ENCODE measurements at places on chromosomes 6 and 20. TPM values are rescaled to one million over a fixed set of nuclear protein-coding genes. Genes with fewer than 3 reads are reported as not detected.

The PDYN gene
- total RNA-seq = not detected

The BPIFB1 gene
- total RNA-seq = not detected

The RAET1L gene
- total RNA-seq = not detected

The PLTP gene
- total RNA-seq = 10.2 TPM

The PLCB1 gene
- total RNA-seq = 25.4 TPM

The TTLL9 gene
- not detected for total RNA-seq

The NMBR gene
- total RNA-seq = not detected

The OR2J3 gene
- total RNA-seq = not detected

The SULF2 gene
- 1.1 TPM for total RNA-seq

GRCh38 chr6:33984466-33985312, 161.2 kb downstream of the GRM4 start:
- H3K4me1 ChIP-seq = no peaks in the 10 kb centered on the region
- H3K36me3 ChIP-seq = no peaks in the 10 kb centered on the region
- no peak overlapping the region for H3K4me3 ChIP-seq
- H3K27ac ChIP-seq = no peak overlapping the region

- peaks cover 10% of the 10 kb centered on the region for H3K36me3 ChIP-seq
- H3K27ac ChIP-seq = no peak overlapping the region
- no peak for DNase-seq
- no peak overlapping the region for H3K4me3 ChIP-seq
- H3K27me3 ChIP-seq = no peaks in the 10 kb centered on the region
Measured at GRCh38 chr6:162109480-162110050, 618.0 kb downstream of the PRKN start.

GRCh38 chr6:102841060-102841459, 1447.6 kb downstream of the GRIK2 start:
- no peak overlapping the region for H3K4me3 ChIP-seq
- no peak overlapping the region for H3K27ac ChIP-seq
- H3K27me3 ChIP-seq = no peaks in the 10 kb centered on the region
- H3K4me1 ChIP-seq = no peaks in the 10 kb centered on the region
- no peak for DNase-seq

GRCh38 chr6:52617087-52617486, 40.2 kb upstream of the TRAM2 start:
- H3K36me3 ChIP-seq = no peaks in the 10 kb centered on the region
- DNase-seq = no peak
- no peaks in the 10 kb centered on the region for H3K27me3 ChIP-seq
- H3K4me1 ChIP-seq = peaks cover 63% of the 10 kb centered on the region
- no peak overlapping the region for H3K4me3 ChIP-seq

DNA sequence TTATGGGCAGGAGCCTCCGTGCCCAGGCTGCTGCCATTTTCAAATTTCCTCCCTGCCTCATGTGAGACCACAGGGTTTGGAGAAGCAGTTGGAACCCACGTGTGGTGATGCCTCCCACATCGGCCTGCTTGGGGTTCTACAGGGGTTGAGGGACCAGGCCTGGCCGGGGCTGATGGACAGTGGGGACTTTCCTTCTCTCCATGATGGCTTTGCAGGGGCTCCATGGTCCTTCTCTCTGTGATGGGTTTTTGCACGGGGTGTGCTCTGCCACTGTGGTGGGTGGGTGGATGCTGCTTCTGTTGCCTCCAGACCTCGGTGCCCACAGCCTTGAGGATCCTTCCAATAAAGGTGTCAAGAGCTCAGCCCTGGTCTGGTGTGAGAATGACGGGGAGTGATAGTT, 54.4 kb downstream of the ADNP start:
- no peak overlapping the region for H3K27ac ChIP-seq
- DNase-seq = no peak
- no peaks in the 10 kb centered on the region for H3K4me1 ChIP-seq
- H3K27me3 ChIP-seq = no peaks in the 10 kb centered on the region

- peak overlapping the region; percentile 99 for H3K4me3 ChIP-seq
- peaks cover 16% of the 10 kb centered on the region for H3K4me1 ChIP-seq
- H3K27ac ChIP-seq = peak overlapping the region; percentile 92
- peaks cover 12% of the 10 kb centered on the region for H3K27me3 ChIP-seq
Measured at GRCh38 chr20:63657260-63657936, 714 bp upstream of the RTEL1 start.

GRCh38 chr6:123808556-123808955, 4.9 kb downstream of the NKAIN2 start:
- H3K27me3 ChIP-seq = peaks cover 9% of the 10 kb centered on the region
- H3K36me3 ChIP-seq = no peaks in the 10 kb centered on the region
- H3K27ac ChIP-seq = no peak overlapping the region
- no peak overlapping the region for H3K4me3 ChIP-seq

- no peak for DNase-seq
- H3K4me3 ChIP-seq = no peak overlapping the region
- peaks cover 57% of the 10 kb centered on the region for H3K27me3 ChIP-seq
- no peaks in the 10 kb centered on the region for H3K4me1 ChIP-seq
- H3K36me3 ChIP-seq = no peaks in the 10 kb centered on the region
- no peak overlapping the region for H3K27ac ChIP-seq
Measured at GRCh38 chr20:46312075-46312944, 4.0 kb upstream of the CDH22 start.

- no peak for DNase-seq
- H3K27me3 ChIP-seq = peaks cover 15% of the 10 kb centered on the region
- no peak overlapping the region for H3K4me3 ChIP-seq
- H3K36me3 ChIP-seq = no peaks in the 10 kb centered on the region
- no peak overlapping the region for H3K27ac ChIP-seq
Measured at GRCh38 chr20:32072168-32072750, 20.2 kb downstream of the HCK start.

- peak; percentile 90 for DNase-seq
- peak overlapping the region; percentile 54 for H3K4me3 ChIP-seq
- peaks cover 34% of the 10 kb centered on the region for H3K36me3 ChIP-seq
- no peaks in the 10 kb centered on the region for H3K27me3 ChIP-seq
- H3K27ac ChIP-seq = peak overlapping the region; percentile 98
Measured at GRCh38 chr6:84618046-84618752, 146.2 kb downstream of the TBX18 start.

GRCh38 chr20:48667889-48668413, 159.8 kb downstream of the PREX1 start:
- H3K27ac ChIP-seq = no peak overlapping the region
- peaks cover 9% of the 10 kb centered on the region for H3K27me3 ChIP-seq
- H3K4me1 ChIP-seq = 0 out of 2 replicates have a peak, but pooled peaks cover 4% of the 10 kb centered on the region
- H3K36me3 ChIP-seq = 0 out of 2 replicates have a peak, but pooled peaks cover 4% of the 10 kb centered on the region
- no peak overlapping the region for H3K4me3 ChIP-seq

GRCh38 chr6:73024598-73024997, 200.7 kb downstream of the KHDC1L start:
- H3K36me3 ChIP-seq = peaks cover 11% of the 10 kb centered on the region
- peaks cover 56% of the 10 kb centered on the region for H3K4me1 ChIP-seq
- no peaks in the 10 kb centered on the region for H3K27me3 ChIP-seq
- H3K4me3 ChIP-seq = no peak overlapping the region

DNA sequence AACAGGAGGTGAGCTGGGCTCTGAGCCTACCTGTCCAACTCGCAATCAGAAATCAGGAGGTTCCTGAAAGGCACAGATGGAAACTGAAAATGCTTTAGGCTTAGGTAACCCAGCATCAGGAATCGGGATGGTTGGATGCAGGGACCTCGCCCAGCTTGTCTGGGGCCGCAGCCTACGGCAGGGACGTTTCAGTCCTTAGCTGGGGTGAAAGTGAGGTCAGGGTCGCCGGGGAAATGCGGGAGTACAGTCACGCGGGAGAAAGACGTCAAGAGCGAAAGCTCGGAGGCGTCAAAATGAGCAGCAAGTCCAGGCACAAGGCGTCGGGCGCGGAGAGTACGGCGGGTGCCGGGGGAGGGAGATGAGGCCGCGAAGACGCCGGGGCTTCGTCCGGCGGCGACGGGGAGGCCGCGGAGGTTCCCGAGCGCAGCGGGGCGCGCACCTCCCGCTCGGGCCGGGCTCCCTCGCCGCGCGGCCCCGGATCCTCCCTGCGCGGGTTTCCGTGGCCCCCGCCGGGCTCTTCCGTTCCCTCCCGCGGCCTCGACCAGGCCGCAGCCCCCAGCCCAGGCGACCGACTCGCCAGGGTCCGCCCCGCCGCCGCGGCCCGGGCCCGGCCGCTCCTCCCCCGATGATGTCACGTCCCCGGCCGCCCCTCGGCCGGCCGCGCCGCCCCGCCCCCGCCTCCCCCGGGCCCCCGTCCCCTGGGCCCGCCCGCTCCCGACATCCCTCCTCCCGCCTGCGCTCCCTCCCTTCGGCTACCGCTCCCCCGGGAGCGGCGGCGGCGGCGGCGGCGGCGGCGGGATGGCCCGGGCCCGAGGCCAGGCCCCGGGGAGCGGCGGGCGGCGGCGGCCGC, at the start of gene EBF4:
Gene EBF4, plus strand, starts transcription at position 745 of the 850 bp plus-strand sequence. CDS start 866 bp downstream, outside the sequence.
- no peak within 1 kb of the TSS for H3K27ac ChIP-seq
- H3K4me1 ChIP-seq = peaks cover 8% of the 10 kb centered on the region
- H3K27me3 ChIP-seq = peaks cover 47% of the 10 kb centered on the region
- H3K4me3 ChIP-seq = peak within 1 kb of the TSS; percentile 90
- no peak for DNase-seq

- peaks cover 21% of the 10 kb centered on the region for H3K36me3 ChIP-seq
- H3K27ac ChIP-seq = peak overlapping the region; percentile 82
- H3K27me3 ChIP-seq = no peaks in the 10 kb centered on the region
- DNase-seq = peak; percentile 26
- H3K4me1 ChIP-seq = peaks cover 48% of the 10 kb centered on the region
Measured at GRCh38 chr6:131060311-131060710, 2.7 kb downstream of the EPB41L2 start.

GRCh38 chr20:8321001-8321400, 188.9 kb downstream of the PLCB1 start:
- H3K4me3 ChIP-seq = no peak overlapping the region
- H3K36me3 ChIP-seq = no peaks in the 10 kb centered on the region
- no peaks in the 10 kb centered on the region for H3K4me1 ChIP-seq
- H3K27me3 ChIP-seq = no peaks in the 10 kb centered on the region

DNA sequence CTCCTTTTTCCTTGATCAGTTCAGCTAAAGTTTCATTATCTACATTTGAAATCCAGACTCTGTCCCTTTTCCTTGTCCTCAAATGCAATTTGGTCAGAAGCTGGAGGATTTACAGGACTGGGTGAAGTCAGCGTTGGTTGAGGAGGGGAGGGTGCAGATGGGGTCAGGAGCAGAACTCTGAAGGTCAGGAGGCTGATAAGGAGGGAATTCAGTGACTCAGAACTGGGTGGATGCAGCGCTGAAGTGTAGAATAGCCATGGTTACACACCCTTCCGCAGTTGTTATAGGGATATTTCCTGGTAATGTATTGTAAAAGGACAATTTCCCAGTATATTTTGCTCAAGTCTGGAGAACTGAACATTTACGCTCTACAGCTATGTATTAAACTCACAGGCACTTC, 133.1 kb upstream of the FOXA2 start:
- H3K4me1 ChIP-seq = no peaks in the 10 kb centered on the region
- no peak overlapping the region for H3K27ac ChIP-seq
- no peak for DNase-seq
- H3K4me3 ChIP-seq = no peak overlapping the region

Data from HFFc6 (cell line).